ENCODE measurements at places on chromosomes 7 and 10.

- no peak for DNase-seq
Measured at GRCh38 chr7:153588586-153588985, 463.6 kb upstream of the DPP6 start.

- no peak for DNase-seq
Measured at GRCh38 chr10:112195224-112195623, 11.7 kb upstream of the GPAM start.

GRCh38 chr10:122368502-122369254 lies 5.8 kb upstream of the PLEKHA1 start:
- DNase-seq, result no peak

DNA sequence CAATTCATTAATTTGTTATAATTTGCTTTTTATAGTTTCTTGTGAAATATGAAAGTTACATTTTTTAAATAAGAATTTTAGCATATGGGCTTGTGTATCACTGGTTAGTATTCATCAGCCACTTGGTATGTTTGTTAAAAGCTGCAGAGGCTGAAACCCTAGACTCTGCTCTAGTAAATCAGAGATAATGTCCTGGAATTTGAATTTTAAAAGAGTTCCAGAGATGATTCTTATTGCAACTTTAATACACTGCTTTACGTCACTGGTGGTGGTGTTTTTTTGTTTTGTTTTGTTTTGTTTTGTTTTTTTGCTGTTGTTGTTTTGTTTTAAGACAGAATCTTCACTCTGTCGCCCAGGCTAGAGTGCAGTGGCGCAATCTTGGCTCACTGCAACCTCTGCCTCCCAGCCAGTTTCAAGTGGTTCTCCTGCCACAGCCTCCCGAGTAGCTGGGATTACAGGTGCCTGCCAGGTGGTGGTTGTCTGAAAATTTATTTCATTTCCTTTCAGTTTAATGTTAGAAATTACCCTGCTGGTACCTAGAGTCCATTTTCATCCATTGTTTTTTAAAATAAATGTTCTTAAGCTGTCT lies 43.8 kb downstream of the PTPN12 start:
- no peak for DNase-seq

DNA sequence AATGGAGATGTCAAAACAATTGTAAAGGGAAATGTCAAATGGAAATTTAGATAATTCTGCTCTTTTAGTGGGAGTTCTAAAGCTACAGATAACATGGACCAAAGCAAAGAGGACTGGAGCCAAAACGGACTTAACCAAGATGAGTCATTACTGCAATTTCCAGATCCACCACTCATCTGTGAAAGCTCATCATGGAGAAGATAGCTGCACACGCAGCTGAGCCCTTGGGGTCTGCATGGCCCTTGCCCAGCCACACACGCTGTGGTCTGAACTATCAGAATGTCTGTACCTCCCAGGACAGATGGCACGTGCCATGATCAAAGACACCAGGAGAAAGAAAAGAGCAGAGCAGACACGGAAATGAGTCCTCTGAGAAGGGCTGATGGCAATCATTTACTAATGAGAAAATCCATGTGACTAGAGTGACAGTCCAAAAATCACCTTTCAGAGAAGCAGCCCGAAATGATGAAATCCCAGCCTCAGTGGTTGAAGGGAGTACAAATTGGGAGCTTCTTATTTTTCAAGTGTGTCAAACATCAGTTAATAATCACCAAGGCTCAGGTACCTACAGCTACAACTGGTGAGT lies 177.9 kb upstream of the MGMT start:
- no peak for DNase-seq

- no peak for DNase-seq
Measured at GRCh38 chr7:156456503-156457115, 184.0 kb upstream of the RNF32 start.

- DNase-seq, result no peak
Measured at GRCh38 chr7:77665161-77665560, 31.1 kb upstream of the RSBN1L start.

DNA sequence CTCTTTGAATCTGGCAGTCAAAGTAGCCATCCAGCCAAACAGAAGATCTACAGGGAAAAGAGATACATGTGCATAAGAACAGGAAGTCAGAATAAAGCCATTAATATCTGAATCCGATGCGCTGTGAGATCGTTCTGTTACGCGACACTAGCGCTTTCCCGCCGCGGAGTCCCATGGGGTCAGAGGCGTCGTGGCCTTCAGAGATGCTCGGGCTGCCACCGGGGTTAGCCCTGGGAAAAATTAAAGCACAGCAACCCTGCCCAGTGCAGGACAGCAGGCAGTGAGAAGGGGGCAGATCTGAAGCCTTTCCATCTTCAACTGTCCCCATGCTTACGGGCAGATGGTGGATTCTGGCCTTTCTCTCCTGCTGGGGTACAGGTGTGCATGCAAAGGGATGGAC lies 225.6 kb upstream of the MGMT start:
- DNase-seq, result no peak

DNA sequence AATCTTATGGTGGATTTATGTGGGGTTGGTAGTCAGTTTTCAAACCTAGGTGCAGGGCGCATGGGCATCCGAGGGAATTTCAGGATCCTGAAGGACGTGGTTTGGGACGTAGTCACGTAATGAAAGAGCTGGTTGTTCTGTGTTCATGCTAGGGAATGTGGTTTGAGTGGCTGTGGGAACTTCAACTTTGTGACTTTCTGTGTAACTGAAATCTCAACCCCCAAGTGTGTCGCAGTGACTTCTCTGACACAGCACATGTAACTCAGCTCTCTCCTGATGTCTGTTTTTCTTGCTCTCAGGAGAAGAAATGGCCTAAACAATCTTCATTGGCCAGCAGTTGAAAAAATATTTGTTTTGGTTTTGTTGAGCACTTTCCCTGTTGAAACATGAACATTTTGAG lies 199.0 kb downstream of the PTEN start:
- no peak for DNase-seq

DNA sequence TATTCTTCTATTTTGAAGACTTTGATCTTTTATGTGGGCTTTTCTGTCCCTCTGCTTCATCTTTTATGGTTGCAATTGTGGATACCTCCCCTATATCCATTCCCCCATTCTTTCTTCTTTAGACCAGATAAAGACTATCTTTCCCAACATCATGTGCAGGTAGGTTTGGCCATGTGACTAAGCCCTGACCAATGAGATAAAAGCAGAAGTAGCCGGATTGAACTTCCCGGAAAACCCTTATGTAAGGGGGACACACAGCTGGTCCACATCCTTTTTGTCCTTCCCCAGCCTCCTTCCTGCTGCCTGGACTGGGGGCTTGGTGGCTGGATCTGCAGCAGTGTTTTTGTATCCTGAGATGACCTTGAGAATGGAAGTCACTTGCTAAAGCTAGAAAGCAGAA lies 33.5 kb upstream of the EXOC6 start:
- no peak for DNase-seq

DNA sequence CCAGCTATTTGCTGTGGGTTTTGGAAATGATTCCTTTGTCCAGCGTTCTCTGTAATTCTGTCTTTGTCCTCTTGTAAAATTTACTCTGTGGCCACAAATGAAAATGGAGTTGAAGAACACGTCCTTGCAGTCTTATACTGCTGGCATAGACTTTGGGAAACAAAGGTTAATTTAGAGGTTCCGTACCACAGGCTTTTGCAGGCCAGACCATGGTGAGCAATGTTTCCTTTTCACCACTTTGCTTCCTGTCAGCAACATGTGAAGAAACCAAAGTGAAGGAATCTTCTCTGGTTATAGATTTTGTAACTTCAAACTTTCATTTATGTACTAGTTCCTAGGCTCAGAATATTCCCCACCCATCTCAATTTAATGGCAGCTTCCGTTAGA lies 488.5 kb downstream of the MDFIC start:
- no peak for DNase-seq

- no peak for DNase-seq
Measured at GRCh38 chr7:101747053-101747878, 70.2 kb upstream of the CUX1 start.

GRCh38 chr10:7339510-7339909 lies 71.3 kb downstream of the SFMBT2 start:
- no peak for DNase-seq

GRCh38 chr10:61024151-61024855 lies 80.3 kb upstream of the RHOBTB1 start:
- no peak for DNase-seq

DNA sequence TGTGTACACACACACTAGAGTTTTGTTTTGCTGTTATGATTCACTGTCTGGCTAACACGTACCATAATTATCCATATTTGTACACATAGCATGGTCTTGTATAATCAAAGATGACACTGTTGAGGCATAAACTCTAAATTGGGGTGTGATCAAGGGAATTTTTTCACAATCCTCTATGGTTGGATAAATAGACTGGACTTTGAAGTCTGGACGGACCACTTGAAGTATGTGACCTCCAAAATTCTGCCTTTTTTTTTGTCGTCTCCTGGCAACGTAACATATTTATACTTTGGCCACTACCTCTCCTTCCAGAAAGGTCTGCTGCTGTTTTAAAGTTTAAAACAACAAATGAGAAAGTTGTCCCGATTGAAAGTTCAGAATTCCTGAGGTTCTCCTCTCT lies 193.4 kb downstream of the CACNB2 start:
- DNase-seq, result no peak

DNA sequence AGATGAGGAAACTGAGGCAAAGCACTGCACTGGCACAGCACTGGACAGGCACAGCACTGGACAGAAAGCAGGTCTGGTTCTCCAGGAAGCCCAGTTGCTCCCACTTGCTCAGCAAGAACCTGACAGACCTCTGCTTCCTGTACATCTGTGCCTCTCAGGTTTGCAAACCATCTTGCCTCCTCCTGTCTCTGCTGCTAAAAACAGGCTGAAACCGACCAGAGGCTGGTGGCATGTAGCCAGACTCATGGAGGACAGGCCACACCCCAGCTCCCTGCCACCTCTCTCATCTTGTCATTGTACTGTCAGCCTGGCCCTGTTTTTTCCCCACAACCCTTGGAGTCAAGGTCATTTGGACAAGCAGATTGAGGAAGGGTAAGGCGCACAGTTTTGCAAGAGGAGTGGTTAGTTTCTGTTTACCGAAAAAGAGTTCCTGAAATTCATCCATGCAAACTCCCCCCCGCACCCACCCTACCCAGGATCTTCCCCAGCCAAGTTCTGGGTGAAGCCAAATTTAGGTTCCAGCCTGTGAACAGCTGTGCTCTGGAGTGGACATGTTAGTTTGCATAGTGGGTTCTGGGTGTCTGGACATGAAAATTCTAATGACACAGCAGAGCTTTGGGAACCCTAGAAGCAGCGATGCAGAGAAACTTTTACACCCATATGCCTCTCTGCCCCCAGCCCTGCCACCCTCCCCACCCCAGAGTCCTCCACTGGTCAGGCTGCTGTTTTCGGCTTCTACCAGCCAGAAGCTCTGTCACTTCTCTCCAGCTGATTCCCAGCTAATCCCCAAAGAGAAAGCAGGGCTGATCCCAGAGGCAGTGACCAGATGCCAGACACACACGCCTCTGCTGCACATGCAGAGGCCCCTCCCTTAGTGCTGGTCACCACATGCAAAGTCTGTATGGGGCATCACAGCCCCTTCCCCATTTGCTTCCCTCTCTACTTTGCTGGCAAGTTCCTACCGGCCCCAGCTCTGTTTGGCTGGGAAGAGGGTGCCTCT lies 8.5 kb upstream of the C10orf105 start:
- no peak for DNase-seq

DNA sequence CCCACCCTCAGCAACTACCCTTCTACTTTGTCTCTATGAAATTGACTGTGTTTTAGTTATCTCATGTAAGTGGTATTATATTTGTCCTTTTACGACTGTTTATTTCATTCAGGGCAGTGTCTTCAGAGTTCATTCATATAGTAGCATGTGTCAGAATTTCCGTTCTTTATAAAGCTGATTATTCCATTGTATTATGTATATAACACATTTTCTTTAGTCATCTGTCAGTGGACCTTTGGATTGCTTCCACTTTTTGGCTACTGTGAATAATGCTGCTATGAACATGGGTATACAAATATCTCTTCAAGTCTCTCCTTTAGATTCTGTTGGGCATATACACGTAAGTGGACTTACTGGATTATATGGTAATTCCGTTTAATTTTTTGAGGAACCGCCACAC lies 14.5 kb downstream of the SLF2 start:
- DNase-seq, result no peak

- no peak for DNase-seq
Measured at GRCh38 chr10:97048649-97049427, 136.9 kb downstream of the SLIT1 start.

GRCh38 chr7:101126651-101127459 lies at the start of gene SERPINE1:
Gene SERPINE1, plus strand, starts transcription at chr7:101127104. Its CDS starts 1,290 bp downstream, at chr7:101128394.
- no peak for DNase-seq

DNA sequence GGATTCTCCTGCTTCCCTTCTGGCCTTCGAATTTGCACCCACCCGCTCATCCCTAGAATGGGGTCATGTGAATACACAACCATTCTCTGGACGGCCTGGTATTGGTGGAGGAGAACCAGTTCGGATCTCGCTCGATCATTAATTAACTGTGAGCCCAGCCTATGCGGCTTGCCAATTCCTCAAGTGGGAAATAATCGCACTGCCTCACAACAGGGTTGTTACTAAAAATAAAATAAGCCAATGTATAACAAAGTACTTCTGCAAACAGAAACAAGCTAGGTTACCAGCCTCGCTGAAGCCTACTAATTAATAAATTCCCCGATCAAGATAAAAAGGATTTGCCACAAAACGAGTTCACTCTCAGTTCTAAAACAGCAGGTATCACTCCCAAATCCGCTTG lies 16.2 kb downstream of the CTBP2 start:
- DNase-seq, result no peak

- DNase-seq, result no peak
Measured at GRCh38 chr10:110169586-110169985, 37.8 kb upstream of the MXI1 start.

DNA sequence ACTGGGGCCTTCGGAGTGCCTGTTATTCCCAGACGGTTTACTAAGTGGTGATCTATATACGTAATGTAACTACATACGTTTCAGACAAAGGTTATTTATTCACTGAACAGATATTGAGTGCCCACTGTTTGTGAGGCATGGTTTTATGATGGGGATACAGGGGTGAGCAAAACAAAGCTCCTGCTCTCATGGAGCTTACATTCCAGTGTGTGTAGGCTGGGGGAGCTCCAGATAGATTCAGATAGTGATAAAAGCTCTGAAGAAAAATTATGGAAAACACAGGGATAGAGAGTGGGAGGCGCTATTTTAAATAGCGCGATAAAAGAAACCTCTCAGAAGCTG lies 466 bp upstream of the DNAJB12 start:
- no peak for DNase-seq

DNA sequence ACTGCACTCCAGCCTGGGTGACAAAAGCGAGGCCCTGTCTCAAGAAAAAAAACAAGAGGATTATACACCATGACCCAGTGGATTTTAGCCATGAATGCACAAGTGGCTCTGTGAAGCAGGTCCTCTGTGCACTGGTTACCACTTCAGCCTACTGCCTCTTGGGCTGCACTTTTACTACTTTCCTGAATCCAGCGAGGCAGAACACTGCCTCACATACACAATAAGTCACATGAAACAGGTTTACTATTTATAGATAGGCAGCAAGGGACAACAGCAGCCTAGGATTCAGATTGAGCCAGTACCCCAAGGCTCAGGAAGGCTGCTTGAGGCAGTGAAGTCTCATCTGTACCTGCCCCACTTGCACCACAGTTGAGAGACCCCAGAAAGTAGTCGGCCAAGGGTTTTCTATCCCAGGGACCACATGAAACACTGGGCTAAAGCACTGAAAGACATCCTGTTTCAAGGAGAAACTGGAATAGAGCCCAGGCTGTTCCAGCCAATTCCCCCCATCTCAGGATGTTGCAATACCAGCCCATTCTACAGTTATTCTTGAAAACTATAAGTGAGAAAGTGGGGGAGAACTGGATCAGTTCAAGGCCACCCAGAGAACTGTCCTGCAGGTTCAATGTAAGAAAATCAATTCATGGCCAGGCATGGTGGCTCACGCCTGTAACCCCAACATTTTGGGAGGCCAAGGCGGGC lies 10.3 kb upstream of the OGDH start:
- no peak for DNase-seq

- DNase-seq, result no peak
Measured at GRCh38 chr10:133062085-133062484, 25.6 kb upstream of the ADGRA1 start.

All from stimulated activated CD4-positive, alpha-beta T cell treated with anti-CD3 and anti-CD28 coated beads, TNF-alpha, amount 100 ng/mL, for 1 hour (primary cell).